Frontal cortex (tissue), 4 donors: ENCODE measurements at places on chromosomes 13 and 19. TPM values are rescaled to one million over a fixed set of nuclear protein-coding genes. Genes with fewer than 3 reads are reported as not detected.

DNA sequence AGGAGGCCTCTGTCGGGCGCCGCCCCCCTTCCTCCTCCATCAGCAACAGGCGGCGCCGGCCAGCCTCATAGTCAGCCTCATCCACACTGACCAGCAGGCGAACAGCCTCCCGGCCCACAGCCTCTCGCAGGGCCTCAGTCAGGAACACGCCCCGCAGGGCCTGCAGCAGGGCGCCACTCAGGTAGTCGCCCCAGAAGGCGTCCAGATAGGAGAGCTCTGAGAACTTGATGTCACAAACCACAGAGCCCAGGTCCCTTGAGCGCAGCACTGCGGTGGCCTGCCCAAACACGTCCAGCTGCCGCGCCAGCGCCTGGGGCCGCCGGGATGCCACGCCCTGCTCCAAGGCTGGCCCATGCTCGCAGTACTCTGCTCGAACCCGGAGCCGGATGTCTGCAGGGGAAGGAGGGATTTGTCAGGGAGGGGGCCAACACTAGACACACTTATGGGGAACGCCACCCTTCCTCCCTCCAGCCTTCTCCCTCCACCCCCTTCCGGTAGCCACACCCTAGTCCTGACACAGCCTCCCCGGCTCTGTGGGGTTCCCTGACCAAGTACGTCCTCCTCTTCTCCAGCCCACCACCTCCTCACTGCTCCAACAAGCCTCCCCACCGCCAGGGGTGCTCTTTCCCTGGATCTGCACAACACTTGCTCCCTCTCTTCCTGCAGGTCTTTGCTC lies 17.9 kb downstream of the DEDD2 start:
- DNase-seq = no peak

DNA sequence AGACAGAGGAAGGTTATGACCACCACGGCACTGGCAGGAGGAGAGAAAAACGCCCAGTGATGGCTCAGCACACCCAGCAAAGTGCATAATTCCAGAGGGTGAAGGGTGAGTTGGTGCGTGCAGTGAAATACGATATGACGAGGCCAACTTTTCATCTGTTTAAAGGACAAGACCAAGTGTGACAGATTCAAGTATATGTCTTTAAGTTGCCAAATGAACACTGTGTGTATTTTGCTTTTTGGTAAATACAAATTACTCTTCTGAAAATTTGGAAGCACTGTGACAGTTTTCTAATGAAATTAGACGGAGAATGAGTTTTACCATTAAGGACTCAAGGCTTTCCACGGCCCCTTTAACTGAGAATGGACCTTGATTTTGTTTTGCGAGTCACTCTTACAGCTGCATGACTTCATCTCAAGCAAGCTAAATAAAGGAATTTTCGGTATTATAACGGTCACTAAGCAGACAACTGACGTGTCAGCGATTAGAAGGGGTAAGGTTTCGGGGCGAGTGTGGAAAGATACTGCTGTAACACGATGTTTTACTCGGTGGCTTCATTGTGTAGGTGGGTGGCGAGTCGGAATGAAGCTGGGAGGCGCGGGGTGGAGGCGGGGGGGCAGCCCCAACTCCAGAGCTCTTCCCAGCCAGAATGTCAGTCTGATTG lies 22.8 kb downstream of the COL4A2 start:
- DNase-seq = no peak

GRCh38 chr19:40803170-40803856 lies 4.3 kb downstream of the EGLN2 start:
- DNase-seq = no peak

- DNase-seq = no peak
Measured at GRCh38 chr19:12834976-12835757, 788 bp upstream of the RTBDN start.

- DNase-seq = no peak
Measured at GRCh38 chr13:33554919-33555791, 262.8 kb upstream of the RFC3 start.

ADGRE1 gene
- not detected for total RNA-seq

TYROBP gene
- total RNA-seq = 2.9 TPM

CCNA1 gene
- 10.2 TPM for total RNA-seq

C1QTNF9B gene
- 0.41 TPM for total RNA-seq
